ENCODE measurements at places on chromosomes 13 and 19.

GRCh38 chr13:99677116-99677951 lies 176.1 kb downstream of the TM9SF2 start:
- DNase-seq, result peak; percentile 94

- no peak for DNase-seq
Observed at GRCh38 chr19:1884291-1884718, 991 bp downstream of the ABHD17A start.

- DNase-seq, result no peak
Observed at GRCh38 chr19:49916839-49917733, 11.9 kb upstream of the ATF5 start.

DNA sequence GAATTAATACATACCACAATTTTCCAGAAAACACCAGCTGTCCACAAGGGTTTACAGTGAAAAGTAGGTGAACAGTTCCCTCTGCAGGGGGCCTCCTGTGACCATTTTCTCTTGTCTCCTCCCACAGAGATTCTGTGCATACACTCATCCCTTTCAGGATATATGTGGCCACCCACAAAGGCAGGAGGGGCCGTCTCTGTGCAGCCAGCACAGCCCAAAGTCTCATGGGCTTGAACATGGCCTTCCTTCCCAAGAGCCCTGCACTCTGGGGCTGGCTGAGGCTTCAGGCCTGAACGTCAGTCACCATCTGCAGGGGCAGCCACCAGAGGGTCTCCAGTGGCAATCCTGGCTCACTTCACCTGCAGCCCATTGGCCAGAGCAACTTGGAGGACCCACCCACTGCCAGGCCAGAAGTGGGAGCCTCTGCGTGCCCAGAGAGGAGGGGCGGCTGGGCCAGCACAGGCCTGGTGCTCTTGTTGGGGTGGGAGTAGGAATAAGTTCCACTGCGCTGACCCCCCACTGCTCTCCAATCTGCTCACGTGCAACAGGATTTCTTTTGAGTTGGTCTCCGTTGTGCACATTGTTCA lies 25.1 kb downstream of the TMEM161A start:
- DNase-seq, result no peak

GRCh38 chr13:77810878-77811277 lies 107.8 kb downstream of the EDNRB start:
- no peak for DNase-seq

GRCh38 chr13:77893066-77893465 lies 25.6 kb downstream of the EDNRB start:
- DNase-seq, result no peak

DNA sequence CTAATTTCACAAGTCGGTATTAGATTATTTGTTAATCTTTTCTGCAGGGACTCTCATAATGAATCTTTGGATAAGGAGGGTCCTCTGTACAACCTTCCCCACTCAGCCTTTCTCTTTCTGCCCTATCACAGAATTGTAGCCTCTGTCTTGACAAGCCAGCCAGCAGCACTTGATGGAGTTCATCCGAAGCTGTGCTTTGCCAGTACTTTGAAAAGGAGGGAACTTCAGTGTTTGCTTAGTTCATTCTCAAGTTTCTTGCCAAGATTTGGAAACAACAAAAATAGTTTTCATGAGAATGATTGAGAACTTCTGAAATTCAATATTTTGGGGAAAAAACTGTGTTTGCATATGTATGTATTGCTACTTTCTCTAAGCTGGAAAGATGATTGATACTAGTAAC lies 69.3 kb upstream of the HMGB1 start:
- DNase-seq, result no peak
